ENCODE measurements at places on chromosomes 6 and 20.

- DNase-seq: peak; percentile 53
Measured at GRCh38 chr6:167141667-167142432, 15.9 kb downstream of the GPR31 start.

DNA sequence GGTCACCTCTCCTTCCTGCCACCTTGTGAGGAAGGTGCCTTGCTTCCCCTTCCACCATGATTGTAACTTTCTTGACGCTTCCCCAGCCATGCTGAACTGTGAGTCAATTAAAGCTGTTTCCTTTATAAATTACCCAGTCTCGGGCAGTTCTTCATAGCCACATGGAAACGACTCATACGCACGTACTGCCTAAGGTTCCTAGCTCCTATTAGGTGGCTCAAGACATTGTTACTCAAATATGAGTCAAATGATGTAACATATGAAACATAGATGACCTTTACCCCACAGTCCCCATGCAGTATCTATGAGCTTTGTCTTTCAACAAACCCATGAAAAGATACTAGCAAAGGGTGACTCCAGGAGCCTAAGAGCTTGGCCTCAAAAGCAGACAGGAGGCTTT lies 98.3 kb downstream of the SIM1 start:
- DNase-seq: no peak

DNA sequence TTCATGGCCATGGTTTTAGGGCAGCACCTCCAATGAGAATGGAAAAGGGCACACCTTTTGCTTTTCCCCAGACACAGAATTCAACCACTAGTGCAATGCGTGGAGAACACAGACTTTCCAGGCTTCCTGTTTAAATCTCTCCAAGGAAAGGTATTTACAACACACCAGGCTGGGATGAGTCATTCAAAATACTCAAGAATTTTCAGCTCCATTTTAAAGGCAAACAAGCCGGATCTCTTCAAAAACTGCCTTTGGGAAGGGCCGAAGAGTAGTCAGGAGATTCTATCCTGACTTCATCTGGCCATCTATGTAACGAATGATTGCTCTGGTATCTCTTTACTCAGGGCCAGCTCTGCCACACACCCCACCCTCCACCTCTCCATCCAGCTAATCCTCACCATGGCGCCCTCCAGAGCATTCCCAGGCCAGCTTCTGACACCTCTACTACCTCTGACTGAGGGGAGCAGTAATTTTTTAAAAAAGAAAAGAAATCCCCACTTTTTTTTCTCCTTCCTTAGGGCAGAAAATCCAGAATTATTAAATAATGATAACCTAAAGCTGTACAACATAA lies 254.6 kb downstream of the LY86 start:
- no peak for DNase-seq

- no peak for DNase-seq
Measured at GRCh38 chr6:154991207-154991606, 3.9 kb upstream of the TIAM2 start.

- no peak for DNase-seq
Measured at GRCh38 chr6:134291156-134291555, 26.8 kb downstream of the SGK1 start.

GRCh38 chr6:5463690-5464089 lies 202.4 kb downstream of the FARS2 start:
- no peak for DNase-seq

- DNase-seq: no peak
Measured at GRCh38 chr6:163608204-163608644, 193.7 kb downstream of the QKI start.

- no peak for DNase-seq
Measured at GRCh38 chr6:75855052-75855451, 106.0 kb downstream of the MYO6 start.

- DNase-seq: no peak
Measured at GRCh38 chr6:170572704-170573466, 11.6 kb downstream of the PDCD2 start.

- no peak for DNase-seq
Measured at GRCh38 chr6:53336070-53336469, 12.7 kb downstream of the ELOVL5 start.

GRCh38 chr6:127262896-127263295 lies 3.8 kb upstream of the RNF146 start:
- DNase-seq: no peak

- no peak for DNase-seq
Measured at GRCh38 chr20:64244281-64244805, 11.2 kb upstream of the PCMTD2 start.

DNA sequence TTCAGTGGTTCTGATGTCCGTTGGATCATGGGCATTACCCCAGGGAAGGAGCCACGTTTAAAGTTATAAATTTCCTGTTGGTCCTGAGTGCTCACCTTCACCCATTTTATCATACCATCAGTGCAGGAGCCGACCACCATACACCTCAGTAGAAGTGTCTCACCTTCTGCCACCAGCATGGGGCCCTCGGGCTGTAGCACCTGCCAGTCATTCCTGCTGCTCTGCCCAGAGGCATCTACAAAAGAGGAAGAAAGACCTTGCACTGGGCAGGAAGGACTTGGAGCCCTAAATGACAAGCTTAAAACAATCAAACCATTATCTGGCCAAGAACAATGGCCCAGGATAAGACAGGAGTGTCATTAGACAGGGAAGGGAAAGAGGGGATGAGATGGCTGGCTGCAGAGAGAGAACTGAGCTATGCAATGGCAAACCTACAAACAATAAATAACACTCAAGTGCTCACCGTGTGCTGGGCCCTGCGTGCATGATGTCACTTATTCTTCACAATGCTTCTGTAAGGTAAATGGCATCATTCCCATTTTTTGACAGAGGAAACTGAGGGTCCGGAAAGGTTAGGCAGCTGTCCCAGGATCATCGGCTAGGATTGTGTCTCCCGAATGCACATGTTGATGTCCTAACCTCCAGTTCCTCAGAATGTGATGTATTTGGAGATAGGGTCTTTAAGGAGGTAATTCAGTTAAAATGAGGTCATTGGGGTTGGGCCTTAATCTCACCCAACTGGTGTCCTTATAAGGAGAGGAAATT lies 11.2 kb downstream of the SIRPB2 start:
- no peak for DNase-seq

GRCh38 chr6:91240878-91241603 lies 654.2 kb upstream of the MAP3K7 start:
- DNase-seq: no peak

GRCh38 chr6:29834564-29835436 lies 7.2 kb downstream of the HLA-G start:
- DNase-seq: peak; percentile 49
